ENCODE measurements at places on chromosomes 16 and 17.

DNA sequence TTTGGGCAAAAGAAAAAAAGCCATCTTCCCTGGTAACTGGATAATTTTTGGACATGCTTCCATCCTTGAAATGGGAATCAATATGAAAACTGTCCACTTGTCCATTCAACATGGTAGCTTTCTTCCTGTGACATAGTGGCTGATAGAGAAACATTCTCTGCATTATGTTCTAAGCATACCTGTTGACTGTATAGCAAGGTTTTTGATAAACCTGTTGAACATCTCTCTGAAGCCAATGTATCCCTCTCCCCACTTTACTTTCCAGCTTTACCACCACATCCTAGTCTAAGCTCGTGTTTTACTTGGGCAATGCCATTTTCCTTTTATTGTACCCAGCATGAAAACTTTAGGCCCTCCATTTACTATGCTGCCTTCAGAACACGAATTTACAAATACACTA lies 630.1 kb downstream of the TOX3 start:
- DNase-seq: no peak

GRCh38 chr17:50663812-50664374 lies 29.2 kb downstream of the ABCC3 start:
- DNase-seq: no peak

GRCh38 chr16:1063728-1064127 lies 8.8 kb upstream of the SSTR5 start:
- DNase-seq: no peak

- DNase-seq: no peak
Measured at GRCh38 chr16:81060576-81061306, 16.3 kb downstream of the C16orf46 start.

- no peak for DNase-seq
Measured at GRCh38 chr16:69055008-69055407, 50.4 kb upstream of the HAS3 start.

DNA sequence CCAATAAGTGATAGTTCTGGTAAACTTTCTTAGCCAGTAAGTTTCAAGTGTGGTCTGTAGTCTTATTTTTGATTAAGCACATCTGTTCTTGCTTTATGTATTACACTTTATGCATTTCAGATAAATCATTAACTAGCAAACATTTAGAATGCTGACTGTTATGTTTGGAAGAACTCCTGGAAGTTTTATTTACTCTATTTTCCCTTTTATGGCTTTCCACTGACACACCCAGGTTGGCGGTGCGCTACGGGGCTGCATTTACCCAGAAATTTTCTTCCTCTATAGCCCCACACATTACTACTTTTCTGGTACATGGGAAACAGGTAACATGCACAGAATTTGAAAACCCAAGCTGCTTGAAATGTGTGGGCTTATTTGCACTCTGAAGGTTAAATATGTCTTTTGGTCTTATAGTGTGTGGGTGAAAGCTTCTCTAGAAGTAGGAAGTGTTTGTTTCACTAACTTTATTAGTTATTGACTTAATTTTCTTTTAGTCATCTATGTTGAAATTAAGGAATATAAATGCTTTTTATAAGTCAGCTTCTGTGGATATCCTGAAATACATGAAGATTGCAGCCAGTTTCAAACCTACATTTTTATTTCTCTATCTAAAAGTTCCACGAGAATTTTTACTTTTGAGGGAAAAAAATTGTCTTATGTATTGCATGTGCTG lies 203.7 kb downstream of the PHKB start:
- no peak for DNase-seq

DNA sequence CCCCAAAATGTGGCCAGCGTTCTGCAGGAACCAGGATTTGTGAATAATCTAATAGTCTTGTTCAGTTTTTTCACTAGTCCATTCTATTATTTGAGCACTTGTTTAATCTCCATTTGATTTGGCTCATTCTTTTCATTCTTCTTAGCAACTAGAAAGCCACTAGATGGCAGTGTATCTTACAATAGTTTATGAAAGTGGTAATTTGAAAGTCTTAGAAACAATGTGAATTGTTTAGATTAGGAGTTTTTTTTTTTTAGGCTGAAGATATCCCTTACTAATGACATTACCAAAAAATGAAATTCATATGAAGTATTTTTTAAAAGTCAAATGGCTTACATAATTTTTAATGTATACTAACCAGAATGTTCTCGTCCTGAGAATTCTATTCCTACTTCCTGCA lies 6.7 kb downstream of the ERI2 start:
- DNase-seq: no peak

DNA sequence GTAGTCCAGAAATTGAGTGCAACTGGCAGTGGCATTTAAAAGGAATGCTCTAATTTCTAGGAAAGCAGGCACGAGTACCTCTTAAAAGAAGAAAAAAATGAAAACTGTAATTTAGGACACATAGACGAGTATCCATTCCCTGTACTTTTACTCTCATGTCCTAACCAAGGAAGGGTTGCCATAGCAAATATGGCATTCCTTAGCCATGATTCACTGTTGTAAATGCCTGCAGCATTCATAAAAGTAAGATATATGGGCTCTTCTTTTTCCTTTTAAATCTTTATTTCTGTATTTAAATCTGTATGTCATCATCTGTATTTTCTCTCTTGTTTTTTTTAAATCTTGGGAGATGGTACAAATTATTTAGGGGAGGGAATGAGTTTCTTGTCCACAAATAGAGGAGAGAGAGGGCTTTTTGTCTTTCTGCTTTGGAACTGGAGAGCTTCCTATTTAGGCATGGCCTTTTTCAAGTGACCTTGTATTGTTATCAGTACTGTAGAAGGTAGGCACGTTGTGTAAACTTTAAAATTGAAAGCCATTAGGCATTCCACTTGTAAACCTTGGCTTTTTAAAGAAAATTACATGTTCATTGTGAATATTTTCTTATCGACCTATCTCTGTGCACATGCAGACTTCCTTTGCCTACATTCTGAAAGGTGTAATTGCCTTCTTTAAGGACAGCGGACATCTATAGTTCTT lies 50.0 kb downstream of the TENT4B start:
- no peak for DNase-seq

- DNase-seq: no peak
Measured at GRCh38 chr17:27247071-27247957, 46.6 kb upstream of the WSB1 start.

DNA sequence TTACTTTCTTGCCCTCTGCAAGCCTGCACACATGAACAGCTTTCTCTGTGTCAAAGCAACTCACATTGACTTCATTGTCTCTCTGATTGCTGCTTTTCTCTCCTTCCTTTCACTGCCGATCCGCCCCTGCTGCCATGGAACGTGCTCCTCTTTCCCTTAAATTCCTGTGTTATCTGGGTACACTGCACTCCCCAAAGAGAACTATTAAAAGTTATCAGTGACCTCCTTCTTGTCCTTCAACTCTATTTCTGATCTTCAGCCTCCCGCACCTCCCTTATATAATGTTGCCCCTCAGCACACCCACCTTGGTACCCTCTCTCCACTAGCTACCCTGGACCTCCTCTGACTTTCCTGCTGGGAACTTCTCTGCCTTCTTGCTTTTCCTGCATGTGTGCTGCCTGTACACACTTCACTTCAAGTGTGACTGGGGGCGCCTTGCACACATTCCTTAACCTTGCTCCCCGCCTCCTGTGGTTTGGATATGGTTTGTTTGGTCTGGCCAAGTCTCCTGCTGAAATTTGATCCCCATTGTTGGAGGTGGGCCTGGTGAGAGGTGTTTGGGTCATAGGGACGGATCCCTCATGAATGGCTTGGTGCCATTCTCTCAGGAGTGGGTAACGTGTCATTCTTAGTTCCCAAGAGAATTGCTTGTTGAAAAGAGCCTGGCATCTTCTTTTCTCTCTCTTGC lies 26.7 kb upstream of the PMP22 start:
- DNase-seq: no peak

DNA sequence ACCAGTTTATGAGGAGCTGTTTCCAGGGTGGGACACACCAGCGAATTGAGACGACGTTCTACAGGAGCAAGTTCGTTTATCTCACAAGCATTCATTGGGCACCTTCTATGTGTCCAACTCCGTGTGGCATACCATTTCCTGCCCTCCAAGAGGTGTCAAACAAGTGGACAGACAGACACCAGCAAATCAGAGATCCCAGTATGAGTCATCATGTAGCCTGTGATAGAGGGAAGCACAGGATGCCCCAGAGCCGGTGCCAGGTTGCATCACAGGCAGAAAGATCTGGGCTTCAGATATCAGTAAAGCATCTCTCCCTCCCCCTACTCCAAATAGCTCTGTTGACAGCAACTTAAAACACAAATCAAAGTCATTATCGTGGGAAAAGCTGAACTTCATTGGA lies 31.8 kb upstream of the MAF start:
- DNase-seq: no peak

DNA sequence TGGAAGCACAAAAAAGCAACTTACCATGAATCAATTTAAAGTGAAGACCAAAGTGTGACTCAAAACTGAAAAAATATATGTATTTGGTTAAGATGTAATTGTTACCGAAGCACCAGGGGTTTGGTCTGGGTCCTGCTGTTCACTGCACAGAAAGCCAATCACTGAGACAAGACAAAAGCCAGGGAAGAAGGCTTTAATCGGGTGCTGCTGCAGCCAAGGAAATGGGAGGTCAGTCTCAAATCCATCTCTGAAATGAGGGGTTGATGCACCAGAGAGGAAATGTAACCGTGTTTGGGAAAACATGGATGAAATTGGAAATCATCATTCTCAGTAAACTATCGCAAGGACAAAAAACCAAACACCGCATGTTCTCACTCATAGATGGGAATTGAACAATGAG lies 73.6 kb upstream of the HSBP1 start:
- DNase-seq: no peak

- DNase-seq: no peak
Measured at GRCh38 chr17:17623904-17624303, 32.4 kb upstream of the PEMT start.

DNA sequence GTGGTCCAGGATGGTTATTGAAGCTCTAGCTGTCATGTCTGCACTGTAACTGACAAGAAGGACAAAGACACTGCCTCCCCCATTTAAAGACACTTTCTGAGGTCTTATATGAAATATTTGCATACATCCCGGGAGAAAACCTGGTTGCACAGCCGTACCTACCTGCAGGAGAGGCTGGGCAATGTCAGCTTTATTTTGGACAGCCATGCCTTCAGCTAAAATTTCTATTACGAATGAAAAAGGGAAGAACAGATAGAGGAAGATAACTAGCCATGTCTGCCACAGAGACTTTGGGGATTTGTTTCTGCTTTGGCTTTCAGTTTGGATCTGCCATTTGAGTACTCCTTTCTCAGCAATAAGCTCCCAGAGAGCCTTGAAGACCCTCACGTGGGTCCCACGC lies 19.0 kb downstream of the SLC7A6 start:
- no peak for DNase-seq

DNA sequence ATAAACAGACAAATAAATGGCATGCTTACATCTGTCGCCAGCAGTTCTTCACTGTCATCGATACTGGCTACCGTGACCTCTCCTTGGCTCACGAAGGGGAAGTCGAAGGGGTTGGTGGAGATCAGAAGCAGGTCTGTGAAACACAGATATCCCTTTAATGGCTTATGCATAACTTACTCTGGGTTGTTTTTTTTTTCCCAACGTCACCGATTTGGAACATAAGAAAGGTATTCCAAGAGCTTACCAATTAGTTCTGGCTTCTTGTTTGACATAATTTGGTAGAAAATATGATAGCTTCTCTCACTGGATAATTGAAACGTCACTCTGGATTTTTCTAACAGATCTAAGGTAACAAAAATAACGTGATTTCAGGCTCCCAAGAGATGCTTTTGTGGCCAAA lies 18.2 kb downstream of the MYH13 start:
- no peak for DNase-seq

DNA sequence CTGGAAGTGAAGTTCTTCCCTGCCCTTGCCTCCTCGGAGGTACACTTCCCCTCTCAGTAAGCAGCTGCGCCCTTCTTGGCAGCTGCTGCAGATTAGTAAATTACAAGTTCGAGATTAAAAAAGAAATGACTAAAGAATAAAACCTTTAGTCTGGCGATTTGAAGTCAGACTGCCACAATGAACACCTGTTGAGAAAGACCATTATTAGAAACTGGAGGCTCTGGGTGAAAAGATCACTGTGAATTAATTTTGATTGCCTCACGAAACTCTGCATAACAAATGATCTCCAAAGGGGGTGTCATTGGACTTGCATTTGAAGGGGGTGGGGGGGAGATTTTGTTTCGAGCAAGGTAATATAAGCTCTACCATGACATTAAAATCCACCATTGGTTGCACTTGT lies 39.3 kb downstream of the SALL1 start:
- DNase-seq: no peak

DNA sequence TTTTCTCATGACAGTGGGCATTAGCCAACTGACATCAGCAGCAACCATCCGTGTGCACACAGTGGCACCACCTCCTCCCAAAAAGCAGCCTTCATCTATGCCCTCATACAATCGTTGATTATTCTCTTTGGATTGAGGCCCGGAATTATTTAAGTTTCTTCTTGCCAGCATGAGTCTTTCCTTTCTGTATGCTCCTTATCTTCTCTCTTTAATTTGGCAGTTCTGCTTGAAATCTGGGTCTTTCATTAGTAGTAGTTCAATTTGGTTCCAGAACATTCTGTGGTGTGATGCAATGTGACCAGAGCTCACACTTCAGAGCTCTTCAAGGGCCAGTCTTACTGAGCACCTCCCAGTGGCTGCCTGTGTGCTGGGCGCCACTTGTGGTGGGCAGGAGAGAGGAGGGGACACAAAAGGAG lies 52.2 kb upstream of the STH start:
- DNase-seq: no peak

GRCh38 chr16:87344165-87344930 lies 27.2 kb upstream of the C16orf95 start:
- DNase-seq: no peak

DNA sequence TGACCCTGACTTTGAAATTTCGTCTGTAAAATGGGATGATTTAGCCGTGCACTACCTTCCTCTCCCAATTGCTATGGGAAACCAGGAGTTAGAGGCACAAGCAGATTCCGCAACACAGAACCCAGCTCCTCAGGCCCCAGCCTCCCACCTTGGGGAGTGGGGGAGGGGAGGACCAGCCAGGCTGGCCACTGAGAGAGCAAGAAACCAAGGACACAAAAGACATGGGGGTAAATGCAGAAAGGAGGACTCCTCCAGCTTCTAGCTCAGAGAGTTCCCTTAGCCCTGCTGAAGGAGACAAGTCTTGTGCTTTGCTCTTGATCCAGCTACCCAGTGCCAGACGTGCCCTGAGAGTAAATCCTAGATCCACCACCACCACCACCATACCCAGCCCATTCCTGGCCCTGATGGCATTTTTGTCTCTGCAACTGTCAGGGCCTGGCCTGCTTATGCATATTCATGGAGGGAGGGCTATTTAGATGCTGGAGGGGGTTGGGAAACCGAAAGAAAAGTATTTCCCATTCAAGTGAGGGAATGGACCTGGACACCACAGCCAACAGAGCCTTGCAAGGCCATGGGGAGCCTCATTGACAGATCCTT lies 25.9 kb downstream of the PITPNM3 start:
- DNase-seq: no peak

DNA sequence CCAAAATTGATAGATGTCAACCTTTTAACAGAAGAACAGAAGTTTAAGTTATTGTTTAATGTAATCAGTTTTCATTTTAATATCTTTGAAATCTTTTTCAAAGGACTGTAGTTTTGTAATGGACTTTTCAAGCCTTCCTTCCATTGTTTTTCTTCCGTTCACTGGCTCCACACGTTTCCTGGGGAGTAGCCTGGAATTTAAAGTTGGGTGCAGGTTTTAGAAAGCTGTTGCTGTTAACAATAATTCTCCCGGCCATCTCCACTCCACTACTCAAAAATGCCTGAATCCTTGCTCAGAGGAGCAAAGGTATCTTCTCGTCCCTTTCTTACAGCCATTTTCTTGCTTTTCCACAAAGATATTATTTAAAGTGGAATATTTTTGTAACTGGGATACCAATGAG lies 4.7 kb upstream of the COQ7 start:
- DNase-seq: no peak
